ENCODE measurements at places on chromosomes 11 and 22.

DNA sequence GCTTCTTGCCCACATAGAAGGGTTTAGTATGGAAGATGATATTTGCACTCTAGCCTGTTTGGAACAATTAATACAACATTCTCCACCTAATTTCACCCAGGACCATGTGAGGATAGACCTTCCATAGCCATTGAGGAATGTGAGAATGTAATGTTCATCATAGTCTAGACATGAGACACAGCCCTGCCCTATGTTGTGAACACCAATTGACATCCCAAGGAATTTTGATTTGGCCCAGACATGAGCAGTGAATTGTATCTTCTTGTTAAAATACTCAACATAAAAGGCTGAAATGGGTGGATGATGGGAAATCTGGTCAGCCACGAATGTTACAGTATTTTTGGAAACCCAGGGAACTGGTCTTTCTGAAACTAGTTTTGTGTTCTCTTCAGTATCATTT lies 892.3 kb upstream of the CHORDC1 start:
- no peak for DNase-seq

DNA sequence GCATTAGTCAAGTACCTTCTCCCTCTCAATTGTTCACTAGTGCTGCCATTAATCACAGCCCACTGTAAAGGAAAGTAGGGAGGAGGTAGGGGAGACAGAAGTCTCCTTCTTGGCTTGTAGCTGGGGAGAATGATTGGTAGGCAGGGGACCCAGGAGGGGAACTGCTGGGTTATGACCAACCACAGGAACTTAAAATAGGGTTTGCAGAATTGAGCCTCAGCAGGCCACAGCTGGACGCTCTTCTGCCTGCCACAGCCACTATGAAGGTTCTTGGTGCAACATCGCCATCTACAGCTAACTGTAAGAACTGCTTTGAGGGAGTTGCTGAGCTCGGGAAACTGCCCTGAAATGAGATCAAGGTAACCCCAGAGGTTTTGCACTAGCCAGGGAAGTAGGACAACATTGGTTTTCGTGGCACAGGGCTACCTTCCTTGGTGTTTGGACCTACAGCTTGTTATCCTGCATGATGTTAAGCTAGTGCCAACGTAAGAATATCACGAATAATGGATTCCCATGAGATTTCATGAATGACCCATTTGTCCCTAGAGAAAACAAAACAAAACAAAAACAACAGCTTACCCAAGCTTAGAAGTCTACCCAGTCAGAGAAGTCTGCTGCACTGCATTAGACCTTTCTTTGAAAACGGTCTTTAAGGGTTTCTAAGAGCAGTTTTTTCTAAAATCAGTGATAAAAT lies 787.1 kb upstream of the API5 start:
- DNase-seq: no peak

DNA sequence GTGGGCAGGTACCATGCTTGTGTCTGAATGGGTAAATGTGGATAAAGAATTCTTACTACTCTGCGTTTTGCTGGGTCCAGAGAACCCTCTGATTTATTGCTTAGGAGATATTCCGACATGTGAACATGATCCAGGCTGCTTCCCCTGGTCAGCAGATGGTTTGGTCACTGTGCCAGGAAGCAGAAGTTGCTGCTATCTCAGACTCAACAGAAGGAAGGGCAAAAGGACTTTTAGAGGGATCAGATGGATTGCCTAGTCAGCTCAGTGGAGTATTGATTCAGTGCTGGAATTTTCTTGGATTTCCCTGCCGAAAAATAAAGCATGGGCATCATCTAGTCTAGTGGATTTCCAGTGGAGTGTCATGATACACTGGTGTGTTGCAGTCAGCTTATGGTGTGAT lies 440.1 kb downstream of the NTM start:
- DNase-seq: no peak

DNA sequence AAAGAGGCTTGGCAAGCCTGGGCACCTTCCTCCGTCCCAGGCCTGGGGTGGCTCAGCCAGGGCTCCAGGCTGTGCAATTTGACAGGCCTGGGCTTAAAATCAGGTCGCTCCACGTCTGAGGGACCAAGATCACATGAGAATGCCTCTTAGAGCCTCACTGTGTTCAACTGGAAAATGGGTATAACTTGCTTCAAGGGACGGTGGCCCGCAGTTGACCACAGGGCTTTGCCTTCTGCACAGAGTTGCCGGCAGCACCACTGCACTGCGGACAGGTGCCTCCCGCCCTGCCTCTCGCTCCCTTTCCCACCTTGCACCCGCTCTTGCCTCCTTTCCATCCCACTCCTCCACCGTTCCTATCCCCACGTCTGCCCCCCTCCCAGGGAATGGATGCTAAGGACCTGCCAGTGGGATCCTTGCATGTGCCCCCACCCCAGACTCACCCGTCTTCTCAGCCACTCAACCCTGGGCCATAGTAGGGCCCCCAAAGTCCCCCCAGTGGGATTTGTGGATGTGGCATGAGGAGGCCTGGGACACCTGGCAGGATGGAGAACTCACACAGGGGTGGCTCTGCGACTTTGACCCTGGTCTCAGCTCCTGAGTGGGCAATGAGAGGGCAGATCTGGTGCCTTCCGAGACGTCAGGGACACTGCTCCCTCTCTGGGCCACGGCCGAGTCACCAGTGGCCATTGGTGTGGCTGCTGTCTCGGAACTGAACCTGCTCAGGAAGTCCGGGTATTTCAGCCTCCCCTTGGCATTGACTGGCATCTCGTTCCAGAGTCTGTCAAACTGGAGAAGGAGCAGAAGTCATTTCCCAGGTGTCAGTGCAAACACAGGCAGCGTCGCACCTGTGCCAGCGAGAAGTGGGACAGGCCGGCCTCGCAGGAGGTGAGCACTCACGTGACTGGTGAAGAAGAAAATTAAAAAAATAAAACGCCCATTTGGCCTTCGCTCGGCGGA lies 128.0 kb downstream of the MPPED1 start:
- DNase-seq: no peak

- no peak for DNase-seq
Observed at GRCh38 chr22:44773082-44773481, 20.7 kb downstream of the ARHGAP8 start.

GRCh38 chr11:69465236-69466000 lies 16.0 kb upstream of the LINC01488 start:
- DNase-seq: no peak

DNA sequence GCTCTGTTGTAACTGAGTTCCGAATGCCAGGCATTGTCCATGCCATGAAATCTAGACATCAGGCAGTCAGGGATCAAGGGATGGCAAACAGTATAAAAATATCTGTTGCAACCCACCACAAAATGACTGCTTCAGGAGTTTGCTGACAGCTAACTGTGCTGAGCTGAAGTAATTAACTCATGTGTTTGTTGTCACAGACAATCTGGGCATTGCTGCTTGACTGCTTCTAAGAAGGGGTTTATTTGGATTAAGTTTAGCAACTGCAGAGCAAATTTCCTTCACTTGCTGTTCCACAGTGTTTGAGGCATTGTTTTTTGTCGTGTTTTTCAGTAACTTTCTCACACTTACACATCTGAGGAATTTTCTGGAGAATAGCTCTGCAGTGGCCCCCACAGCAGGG lies 30.4 kb downstream of the BSX start:
- no peak for DNase-seq

DNA sequence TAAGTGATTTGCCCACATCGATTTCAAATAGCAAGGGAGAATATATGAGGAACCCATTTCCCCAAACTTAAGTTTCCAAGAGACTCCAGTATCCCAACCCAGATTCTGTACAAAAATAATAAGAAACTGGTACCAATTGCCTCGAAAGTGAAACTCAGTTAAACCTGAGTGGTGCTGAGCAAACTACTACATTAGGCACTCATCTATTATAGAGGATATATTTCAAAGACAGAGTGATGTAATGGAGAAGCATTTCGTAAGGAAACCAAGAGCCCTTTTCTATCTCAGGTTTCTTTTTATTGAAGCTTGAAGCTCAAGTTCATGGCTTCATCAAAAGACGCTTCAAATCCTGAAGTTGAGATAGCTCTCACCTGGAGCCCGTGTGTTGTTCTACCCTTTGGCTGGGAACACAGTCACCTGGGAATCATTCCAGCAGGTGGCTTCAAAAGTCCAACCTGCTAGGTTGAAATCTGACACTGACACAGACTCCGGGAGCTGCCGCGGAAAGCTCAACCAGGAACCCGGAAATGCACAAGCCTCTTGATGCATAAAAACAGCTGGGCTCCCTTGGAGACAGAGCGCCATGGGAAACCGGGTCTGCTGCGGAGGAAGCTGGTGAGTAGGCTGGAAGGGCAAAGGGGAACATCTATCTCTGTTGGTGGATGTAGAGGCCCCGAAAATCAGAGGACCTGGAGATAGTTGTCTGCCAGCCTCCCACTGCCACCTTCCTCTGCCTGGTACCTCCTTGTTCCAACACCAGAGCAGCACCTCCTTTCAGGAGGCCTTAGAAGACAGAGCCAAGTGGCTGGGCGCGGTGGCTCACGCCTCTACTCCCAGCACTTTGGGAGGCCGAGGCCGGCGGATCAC lies at the start of gene C11orf52:
TSS of gene C11orf52 (plus strand) at position 524 of the 867 bp plus-strand sequence. CDS start at position 584, 60 bp downstream.
- no peak for DNase-seq

- DNase-seq: no peak
Observed at GRCh38 chr11:112776834-112777233, 184.4 kb upstream of the NCAM1 start.

DNA sequence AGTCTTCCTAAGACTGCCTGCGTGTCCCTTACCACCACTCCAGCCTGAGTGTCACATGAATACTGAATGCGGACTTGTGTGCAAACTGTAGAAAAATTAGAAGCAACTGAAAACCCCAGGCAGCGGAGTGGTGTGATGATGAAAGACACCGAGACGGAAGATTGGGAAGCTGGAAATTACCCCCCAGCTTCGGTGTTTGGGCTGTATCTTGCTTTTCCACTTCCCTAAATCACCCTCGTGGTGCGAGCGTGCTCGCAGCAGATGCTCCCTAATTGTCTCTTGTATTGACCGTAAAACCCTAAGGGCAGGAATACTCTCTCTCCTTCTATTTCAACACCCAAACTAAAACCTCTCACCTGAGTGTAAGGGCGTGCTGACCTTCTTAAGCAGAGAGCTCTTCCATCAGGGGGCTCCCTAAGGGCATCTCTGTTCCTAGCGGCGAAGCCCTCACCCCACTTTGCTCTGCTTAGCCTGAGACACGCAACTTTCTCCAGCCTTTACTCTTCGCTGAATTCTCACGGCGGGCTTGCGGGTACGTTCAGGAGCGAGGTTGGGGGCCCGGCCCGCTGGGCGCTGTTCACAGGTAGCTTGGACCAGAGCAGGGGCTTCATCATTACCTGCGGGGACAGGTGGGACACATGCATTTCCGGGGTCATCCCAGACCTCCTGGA lies 62.4 kb downstream of the CRYBB2 start:
- DNase-seq: no peak

GRCh38 chr11:40328890-40329614 lies 1130.4 kb downstream of the LRRC4C start:
- DNase-seq: no peak

- no peak for DNase-seq
Observed at GRCh38 chr22:49460592-49461281, 366.9 kb downstream of the BRD1 start.

GRCh38 chr11:131402040-131402439 lies 31.6 kb downstream of the NTM start:
- DNase-seq: no peak

- no peak for DNase-seq
Observed at GRCh38 chr11:81345609-81346008, 1388.1 kb downstream of the FAM181B start.

- no peak for DNase-seq
Observed at GRCh38 chr11:133346137-133346536, 186.2 kb downstream of the OPCML start.

DNA sequence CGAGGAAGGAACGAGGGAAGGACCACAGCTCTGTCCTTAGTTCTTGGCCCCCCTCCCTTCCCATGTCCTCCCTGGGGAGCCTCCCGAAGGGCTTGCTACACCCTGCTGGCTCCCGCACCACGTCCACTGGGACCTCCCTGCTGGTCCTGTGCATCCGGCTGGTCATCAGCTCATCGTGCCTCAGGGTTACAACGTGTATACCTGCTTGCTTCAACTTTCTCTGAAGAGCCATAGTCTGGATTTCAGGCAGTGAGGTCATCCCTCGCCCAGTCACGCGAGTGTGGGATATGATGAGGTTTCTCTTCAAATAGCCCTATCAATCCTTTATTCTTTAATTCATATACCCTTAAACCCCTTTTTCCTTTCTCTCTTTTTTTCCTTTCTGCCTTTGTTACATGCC lies 21.5 kb upstream of the CECR2 start:
- no peak for DNase-seq

All from activated naive CD4-positive, alpha-beta T cell (primary cell).